Mammary epithelial cell (primary cell): ENCODE measurements at places on chromosomes 2 and 18.

- DNase-seq = no peak
Measured at GRCh38 chr2:8714283-8714682, 32.4 kb downstream of the ID2 start.

DNA sequence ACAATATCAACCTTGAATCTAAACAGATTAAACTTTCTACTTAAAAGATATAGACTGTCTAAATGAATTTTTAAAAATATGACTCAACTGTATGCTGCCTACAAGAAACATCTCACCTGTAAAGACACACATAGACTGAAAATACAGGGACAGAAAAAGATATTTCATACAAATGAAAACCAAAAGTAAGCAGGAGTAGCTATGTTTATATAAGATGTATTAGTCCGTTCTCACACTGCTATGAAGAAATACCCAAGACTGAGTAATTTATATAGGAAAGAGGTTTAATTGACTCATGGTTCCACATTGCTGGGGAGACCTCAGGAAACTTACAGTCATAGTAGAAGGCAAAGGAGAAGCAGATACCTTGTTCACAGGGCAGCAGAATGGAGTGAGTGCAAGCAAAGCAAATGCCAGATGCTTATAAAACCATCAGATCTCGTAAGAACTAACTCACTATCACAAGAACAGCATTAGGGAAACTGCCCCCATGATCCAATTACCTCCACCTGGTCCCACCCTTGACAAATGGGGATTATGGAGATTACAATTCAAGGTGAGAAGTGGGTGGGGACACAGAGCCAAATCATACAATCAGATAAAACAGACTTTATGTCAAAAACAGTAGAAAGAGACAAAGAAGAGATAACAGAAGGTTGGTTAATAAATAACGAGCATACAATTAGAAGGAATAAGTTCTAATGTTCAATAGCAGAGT lies 214.4 kb upstream of the SLC39A10 start:
- DNase-seq = no peak

DNA sequence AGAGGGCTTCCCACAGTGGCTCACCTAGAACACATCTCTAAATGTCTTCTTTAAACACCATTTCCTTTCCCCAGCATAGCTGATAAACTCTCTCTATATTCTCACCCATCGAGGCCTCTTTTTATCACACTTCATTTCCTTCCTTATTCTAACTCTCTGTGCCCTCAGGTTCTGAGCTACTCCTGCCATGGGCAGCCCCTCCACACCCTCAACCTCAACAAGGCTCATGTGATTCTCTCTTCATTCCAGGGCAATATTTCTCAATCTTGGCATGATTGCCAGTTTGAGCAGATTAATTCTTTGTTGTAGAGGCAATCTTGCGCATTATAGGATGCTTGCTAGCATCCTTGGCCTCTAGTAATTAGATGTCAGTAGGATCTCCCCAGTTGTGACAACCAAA lies 999.1 kb downstream of the TSN start:
- DNase-seq = no peak

DNA sequence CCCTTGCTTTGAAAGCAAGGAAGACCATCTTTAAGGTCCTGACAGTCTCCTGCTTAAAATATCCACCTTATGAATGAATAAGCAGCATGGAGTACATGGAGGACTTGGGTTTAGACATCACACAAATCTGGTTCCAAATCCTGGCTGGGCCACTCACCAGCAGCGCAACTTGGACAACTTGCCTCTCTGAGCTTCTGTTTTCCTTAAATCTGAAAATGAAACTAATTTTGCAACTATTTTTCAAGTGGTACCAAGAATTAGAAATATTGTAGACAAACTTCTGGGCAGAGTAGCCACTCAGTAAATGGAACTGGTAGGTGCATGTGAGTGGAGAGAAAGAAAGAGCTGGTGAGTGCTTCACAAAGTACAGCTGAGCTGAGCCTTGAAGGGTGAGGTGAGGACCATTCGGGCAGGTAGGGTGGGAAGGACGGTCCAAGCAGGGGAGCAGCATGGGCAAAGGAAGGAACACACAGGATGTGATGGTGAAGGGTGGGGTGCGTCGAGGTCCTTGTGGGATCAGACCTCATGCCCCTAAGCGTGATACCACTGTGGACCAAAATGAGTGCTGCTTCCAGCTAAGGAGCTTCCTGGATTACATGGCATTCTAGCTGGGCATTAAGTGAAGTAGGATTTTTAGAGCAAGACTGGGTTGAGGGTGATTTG lies 14.4 kb upstream of the TET3 start:
- DNase-seq = no peak

DNA sequence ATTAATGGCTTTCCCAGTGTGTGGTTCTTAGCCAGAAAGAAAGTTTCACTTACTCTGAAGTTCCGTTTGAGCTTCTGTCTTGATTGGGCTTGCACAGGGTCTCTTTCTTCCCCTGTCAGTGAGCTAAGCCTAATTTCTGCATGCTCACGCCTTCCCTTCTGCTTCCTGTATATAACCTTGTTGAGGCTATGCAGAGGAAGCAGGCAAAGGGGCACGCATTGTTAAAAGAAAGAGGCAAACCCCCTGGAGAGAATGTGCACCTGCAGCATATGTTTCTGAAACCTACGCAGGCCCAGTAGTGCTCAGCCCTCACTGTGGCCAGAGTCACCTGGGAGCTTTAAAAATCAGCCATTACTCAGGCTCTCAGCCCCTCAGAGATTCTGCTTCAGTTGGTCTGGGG lies 14.5 kb upstream of the PLA2R1 start:
- DNase-seq = no peak

GRCh38 chr2:127071901-127072328 lies 35.0 kb downstream of the BIN1 start:
- DNase-seq = no peak

DNA sequence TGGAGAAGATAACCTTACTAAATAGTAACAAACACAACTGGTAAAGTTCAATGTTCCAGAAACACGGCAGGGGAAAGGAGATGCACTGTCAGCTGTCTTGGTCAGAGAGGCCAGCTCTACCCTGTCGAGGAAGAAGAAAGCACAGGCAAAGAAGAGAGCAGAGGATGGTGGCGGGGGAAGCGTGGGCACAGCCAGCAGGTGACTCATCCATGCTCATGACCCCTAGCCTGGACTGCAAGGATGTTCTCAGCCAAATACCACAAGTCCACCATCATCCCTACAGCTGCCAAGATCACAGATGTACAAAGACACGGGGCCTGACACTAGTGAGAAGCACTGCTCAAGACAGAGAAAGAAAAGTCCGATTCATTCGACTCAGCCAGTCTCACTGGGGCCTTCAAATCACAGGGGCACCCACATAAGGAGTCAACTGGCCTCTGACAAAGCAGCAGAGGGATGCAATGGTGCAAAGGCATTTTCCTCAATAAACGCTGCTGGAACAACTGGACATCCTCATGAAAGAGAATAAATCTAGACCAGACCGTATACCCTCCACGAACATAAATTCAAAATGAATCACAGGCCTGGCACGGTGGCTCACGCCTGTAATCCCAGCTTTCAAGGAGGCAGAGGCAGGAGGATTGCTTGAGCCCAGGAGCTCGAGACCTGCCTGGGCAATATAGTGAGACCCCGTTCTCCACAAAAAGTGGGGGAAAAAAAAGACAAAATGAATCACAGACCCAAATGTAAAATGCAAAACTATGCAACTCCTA lies 5.6 kb downstream of the DTYMK start:
- peak; percentile 68 for DNase-seq

GRCh38 chr2:105112345-105112744 lies 74.5 kb downstream of the MRPS9 start:
- DNase-seq = no peak

GRCh38 chr18:41936471-41937134 lies 18.4 kb upstream of the PIK3C3 start:
- DNase-seq = no peak

- no peak for DNase-seq
Measured at GRCh38 chr2:37453027-37453426, 108.6 kb downstream of the QPCT start.
